ENCODE measurements at places on chromosomes 12 and 14.

DNA sequence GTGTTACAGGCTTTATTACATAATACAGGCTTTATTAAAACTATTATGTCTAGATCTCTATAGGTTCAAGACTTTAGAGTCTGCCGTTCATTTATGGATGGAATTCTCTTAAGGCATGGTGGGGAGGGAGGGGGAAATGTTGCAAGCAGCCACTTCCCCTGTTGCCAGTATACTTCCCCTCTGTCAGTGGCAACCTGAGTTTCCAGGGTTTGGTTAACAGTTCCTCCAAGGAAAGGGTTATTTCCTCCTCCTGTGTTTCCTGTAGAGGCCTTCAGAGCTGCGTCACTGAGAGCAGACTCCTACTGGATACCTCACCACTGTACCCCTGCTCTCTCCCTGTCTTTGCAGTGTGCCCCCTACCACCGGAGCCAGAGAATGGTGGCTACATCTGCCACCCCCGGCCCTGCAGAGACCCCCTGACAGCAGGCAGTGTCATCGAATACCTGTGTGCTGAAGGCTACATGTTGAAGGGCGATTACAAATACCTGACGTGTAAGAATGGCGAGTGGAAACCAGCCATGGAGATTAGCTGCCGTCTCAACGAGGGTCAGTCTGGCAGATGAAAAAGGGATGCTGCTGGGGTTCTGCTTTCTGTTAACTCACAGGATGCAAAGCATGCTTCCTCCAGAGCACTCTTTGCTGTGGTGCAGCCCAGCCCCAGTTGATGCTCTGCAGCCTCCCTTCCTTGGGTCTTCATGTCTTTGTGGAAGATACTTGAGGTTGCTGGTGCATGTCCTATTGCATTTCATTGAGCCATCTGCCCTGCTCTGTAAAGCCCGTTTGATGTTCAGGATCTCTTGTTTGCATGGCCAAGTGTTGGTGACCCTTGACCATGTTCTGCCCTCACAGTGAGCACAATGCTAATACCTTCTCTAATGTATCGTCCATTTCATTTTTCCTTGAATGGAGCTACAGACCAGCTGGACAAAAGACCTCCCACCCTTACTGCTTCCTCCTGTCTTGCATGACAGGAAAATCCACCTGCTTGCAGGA is 63.6 kb upstream of the SRSF5 start:
- peak; percentile 28 for DNase-seq

- no peak for DNase-seq
Observed at GRCh38 chr12:71688961-71689570, 3.2 kb downstream of the TMEM19 start.

- peak; percentile 2 for DNase-seq
Observed at GRCh38 chr14:74586681-74587362, 25.2 kb downstream of the LTBP2 start.

DNA sequence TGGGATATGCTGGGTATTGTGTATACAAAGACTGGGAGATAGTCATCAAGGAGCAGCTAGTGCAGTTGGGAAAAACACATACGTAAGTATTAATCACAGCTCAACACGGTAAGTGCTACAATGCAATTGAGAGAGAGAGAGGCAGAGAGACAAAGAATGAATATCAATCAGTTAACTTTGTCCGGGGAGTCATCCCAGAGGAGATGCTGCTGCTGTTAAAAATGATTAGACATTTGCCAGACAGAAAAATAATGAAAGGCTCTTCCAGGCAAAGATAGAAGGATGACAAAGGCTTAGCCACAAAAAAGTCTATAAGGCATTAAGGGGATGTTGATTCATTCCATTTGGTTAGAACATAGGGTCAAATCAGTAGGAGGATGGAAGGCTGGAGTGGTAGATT is 45.1 kb downstream of the AKAP6 start:
- DNase-seq, result no peak

DNA sequence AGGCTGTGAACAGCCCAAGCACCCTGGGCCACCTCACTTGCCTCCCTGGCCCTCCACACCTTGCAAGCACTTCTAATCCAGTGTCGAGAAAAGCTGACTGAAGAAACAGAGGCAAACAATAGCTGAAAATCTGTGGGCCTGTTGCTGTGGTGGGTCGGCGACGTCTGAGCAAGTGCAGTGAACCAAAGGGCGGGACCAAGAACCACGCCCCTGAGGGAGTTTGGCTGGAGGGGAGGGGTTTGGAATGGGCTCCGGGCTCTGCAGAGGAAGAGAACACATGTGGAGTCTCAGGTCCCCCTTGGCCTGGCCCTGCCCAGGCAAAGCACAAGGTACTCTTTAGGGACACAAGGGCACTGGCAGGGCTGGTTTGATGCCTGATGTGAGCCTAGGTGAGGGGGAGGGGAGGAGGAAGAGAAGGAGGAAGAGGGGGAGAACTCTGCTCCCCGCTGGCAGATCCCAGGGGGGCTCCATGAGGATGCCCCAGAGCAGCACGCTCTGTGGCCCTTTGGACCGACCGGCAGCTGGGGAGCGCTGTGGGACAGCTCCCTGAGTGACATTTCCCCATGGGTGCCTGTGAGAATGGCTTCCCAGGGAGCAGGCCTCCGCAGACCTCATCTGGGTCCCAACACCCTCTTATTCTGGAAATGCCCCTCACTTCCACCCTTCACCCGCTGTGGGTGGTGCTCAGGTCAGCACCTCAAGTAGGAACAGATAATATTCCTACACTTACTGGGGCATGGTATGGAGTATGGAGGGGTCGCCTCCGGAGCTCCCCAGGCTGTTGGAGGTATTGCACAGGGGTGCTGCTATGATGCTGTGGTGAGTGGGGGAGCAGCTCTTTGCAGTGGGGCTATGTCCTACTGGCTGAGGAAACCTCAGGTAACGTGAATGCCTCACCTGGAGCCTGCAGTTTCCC is 85.5 kb downstream of the CPSF2 start:
- no peak for DNase-seq

GRCh38 chr12:70985850-70986249 is 65.3 kb upstream of the PTPRR start:
- DNase-seq, result no peak

GRCh38 chr12:28180786-28181185 is 9.5 kb upstream of the CCDC91 start:
- no peak for DNase-seq
